ENCODE measurements at places on chromosomes 6 and 20.
A peak's percentile ranks its signal among the peaks of the same experiment; 100 is the strongest.

- no peak for DNase-seq
Measured at GRCh38 chr20:37853823-37854375, 49.0 kb upstream of the VSTM2L start.

DNA sequence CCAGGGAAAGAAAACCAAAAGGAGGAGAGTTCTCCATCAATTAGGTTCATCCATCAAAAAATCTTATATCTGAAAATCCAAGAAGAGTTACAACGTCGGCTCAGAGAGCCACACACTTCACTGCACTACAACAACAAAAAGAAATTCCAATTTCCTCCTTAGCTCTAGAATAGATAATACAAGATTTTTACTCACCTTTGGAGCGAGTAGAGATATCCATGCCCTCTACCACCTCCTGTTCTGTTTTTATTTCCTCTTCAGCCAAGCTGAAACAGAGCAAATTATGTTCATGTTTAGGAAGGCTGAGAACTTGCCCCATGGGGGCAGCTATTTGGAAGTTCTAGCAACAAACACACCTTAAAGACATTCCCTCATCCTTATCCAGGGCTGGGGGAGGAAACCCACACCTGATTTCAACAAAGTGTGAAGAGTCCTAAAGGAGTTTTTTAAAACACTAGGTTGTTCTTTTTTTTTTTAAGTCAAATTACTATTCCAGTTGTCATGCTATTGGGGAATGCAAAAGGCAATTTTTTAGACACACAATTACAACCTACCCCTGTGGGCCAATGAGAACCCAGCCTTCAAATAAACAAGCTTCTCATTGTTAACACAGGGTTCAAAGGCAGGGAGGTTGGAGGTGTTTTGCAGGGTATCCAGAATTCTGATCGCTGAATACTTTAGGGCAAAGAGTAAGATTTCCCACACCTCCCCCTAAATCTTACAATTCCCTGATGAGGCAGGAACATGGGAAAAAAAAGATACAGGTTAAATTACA, 8.7 kb downstream of the ZMYND8 start:
- no peak for DNase-seq

DNA sequence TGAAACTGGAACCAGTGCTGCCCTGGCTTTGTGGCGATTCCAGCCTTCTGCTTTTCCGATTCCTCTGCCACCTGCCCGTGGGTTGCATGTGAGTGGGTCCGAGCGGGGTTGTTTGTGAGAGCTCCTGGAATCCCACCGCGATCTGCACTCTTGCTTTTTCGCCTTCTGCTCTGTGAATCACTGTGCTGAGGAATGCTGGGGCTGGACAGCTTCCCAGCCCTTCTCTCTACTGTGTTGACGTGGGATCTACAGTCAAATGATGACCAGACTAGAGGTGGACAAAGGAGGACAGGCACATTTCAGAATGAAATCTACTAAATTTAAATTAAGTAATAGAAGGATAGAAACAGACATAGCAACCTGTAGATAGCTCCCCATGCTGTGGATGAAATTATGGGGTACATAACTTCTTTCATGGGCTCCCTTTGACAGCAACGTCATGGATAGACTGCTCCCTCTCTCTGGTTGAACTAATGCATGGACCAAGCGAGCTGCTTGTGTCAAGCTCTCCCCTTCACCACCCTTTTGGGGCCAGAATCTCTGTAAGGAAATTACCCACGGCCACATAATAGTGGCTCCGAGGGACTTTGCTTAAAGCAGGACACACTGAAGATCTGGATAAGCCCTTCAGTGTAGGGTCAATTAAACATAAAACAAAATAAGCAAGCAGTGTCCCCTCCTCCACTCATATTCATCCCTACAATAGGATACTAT, 2.0 kb downstream of the FNDC1 start:
- no peak for DNase-seq

GRCh38 chr6:52306972-52307870, 22.7 kb upstream of the MCM3 start:
- no peak for DNase-seq

- DNase-seq: no peak
Measured at GRCh38 chr6:69813508-69813907, 16.7 kb upstream of the LMBRD1 start.

DNA sequence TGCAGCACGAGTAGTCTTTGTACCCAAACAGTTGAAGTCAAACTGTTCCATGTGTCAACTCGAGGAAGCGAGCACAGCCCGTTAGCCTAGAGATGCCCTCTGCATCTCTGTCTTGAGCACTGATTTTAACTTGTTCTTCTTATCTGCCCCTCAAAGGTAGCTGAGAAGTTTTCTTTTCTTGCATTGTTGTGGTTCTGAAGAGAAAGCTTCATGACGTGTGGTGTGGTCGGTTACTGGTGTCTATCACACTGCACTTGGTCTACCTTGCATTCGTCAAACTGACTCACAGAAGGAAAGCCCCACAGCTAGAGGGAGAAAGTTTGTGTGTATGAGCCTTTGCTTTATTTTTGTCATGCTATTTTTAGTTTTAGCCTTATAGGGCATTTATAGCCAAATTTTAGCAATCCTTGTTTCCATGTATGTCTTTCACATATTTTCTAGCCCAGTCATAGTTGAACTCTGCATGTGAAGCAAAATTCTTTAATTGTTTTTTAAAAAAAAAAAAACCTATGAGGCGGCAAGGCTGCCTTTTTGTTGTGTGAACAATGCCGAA, 115.1 kb downstream of the JAG1 start:
- peak; percentile 57 for DNase-seq

- DNase-seq: no peak
Measured at GRCh38 chr6:23170049-23170448, 600.7 kb downstream of the HDGFL1 start.

- no peak for DNase-seq
Measured at GRCh38 chr20:37238426-37238825, 23.2 kb downstream of the GHRH start.

GRCh38 chr6:18386298-18386976, 713 bp upstream of the RNF144B start:
- DNase-seq: no peak

DNA sequence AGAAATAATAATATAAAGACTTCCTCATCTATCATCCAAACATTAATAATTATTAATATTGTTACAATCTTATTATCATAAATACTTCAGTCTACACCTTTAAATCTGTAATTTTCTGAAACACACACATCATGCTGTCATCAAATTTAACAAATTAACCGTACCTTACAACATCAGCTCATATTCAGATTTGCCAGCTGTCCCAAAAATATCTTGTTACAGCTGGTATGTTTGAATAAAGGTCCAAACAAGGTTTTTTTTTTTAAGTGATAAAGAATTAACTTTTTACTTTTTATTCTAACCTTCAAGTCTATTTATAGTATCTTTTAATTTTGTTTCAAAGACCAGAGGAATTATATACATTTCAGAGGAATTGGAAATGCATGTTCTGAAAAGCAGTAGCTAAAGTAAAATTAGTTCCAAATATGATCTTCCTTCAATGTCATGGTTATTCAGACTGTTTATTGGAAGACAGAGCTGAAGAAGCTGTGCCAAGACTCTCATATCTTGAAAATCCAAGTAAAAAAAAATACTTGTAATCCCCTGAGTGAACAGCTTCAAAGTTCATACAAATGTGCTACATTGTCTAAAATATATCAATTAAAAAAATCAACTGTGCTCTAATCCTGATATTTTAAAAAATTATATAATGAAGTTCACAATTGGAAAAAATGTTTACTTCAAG, 161.7 kb upstream of the BMP5 start:
- no peak for DNase-seq

DNA sequence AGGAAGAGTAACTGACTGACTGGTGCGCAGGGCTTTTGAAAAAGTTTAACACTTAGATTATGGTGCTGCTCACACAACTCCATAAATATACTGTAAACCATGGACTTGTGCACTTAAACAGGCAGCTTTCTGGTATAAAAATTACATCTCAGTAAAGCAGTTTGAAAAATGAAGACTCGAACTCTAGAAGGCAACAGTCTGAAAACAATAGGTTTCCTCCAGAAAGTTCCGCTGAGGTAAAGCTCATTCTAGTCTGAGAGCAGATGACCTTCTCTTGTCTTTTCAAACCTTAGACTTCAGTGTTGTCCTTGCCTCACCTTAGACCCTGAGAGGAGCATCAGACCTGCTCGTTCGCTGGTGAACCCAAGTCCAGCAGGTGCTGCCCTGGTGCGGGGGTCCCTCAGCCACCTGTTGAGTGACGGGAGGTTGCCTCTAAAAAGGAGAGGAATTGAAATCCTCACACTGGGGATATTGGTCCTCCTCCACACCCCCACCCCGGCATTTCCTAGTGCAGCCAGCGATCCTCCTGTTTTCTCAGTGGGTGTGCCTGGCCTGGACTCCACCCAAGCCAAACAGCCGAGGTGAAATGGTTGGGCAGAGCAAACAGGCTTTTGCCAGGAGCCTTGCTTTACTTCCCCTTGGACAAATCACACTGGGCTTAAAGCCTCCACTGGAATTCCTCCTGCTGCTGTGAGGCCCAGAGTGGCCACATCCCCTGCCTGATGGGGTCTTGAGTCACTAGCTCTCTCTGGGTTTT, 14.7 kb upstream of the PYGB start:
- DNase-seq: no peak

DNA sequence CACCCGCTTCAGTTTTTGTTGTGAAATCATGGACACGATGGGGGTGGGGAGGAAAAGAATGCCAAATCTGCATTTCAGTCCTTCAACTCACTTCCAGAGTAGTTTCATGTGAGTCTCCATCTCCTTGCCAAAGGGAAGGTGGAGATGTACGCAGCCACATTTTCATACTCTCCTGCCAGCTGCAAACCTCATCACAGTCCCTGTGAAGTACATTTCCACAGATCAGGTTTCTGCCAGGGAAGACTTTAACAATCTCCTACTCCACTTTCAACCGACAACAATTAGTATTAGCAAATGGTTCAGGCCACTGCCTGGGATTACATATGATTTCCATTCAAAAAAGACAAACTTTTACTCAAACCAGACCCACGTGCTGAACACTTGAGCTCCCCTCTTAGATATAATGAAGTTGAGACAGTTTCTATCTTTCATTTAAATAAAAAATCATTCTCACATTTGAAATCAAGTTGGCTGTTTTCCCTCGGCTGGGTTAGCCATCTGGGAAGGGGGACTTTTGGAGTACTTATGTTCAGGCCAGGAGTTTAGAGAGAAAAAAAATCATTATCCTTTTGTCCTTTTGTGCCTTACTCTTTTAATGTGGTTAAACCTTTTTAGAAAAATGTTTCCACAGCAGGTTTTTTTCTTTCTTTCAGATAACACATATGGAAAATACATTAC, 51.0 kb upstream of the CEP162 start:
- no peak for DNase-seq

DNA sequence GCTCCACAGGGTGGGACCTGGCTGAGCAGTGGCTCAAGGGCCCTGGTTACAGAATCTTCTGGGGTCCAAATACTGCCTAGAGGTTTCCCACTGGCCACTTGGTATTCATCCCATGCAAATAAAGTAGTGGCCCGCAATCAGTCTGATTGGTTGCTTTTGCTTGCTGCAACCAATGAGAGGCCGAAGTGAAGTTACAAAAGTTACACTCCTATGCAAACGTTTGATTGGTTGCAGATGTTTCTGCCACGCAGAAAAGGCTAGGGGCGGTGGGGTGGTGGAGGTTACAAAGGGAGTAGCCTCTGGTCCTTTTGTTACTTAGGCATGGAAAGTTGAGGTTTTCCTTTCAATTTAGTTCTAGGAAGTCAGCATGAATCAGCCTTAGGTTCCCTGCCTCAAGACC, 3.6 kb upstream of the NHLRC1 start:
- DNase-seq: no peak

- no peak for DNase-seq
Measured at GRCh38 chr6:98516206-98516605, 318.2 kb upstream of the POU3F2 start.
